Upper lobe of right lung (tissue), 1 donor: ENCODE measurements at places on chromosomes 7 and 10. TPM values are rescaled to one million over a fixed set of nuclear protein-coding genes. Genes with fewer than 3 reads are reported as not detected.

The RASA4B gene
- 30.0 TPM for total RNA-seq

The PCLO gene
- 5.3 TPM for total RNA-seq

The SLC26A5 gene
- total RNA-seq: 1.9 TPM

The INMT gene
- total RNA-seq: 501 TPM

The ZCCHC24 gene
- 32.4 TPM for total RNA-seq

The TWIST1 gene
- not detected for total RNA-seq

The AKR1D1 gene
- total RNA-seq: not detected

The ZNF487 gene
- total RNA-seq: 5.6 TPM

The ORAI2 gene
- 20.0 TPM for total RNA-seq
